Activated CD4-positive, alpha-beta memory T cell treated with anti-CD3 and anti-CD28 coated beads, Interleukin-2, amount 10 ng/mL, durations not matched to agents 7 days and 5 days (primary cell): ENCODE measurements at places on chromosomes 11 and 22. TPM values are rescaled to one million over a fixed set of nuclear protein-coding genes. Genes with fewer than 3 reads are reported as not detected.

DNA sequence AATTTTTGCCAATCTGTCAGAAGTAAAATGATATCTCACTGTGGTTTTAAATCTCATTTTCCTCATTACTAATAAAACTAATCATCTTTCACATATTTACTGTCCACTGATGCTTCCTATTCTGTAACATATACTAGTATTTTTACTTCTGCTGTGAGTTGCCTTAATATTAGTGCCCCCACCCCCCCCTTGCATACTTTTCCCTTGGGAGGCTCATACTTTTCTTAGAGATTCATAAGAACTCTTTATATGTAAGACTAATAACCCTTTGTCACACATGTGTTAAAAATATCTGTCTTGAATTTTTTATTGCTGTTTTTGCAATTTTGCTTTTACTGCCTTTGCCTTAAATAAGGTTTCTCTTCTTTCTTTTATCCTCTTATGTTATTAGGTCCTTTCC, 87.2 kb downstream of the PHF21A start:
- H3K27me3 ChIP-seq = no peaks in the 10 kb centered on the region
- no peak for DNase-seq
- H3K4me1 ChIP-seq = no peaks in the 10 kb centered on the region
- no peaks in the 10 kb centered on the region for H3K36me3 ChIP-seq
- no peak overlapping the region for H3K27ac ChIP-seq

LMO2 gene
- total RNA-seq = not detected

DNA sequence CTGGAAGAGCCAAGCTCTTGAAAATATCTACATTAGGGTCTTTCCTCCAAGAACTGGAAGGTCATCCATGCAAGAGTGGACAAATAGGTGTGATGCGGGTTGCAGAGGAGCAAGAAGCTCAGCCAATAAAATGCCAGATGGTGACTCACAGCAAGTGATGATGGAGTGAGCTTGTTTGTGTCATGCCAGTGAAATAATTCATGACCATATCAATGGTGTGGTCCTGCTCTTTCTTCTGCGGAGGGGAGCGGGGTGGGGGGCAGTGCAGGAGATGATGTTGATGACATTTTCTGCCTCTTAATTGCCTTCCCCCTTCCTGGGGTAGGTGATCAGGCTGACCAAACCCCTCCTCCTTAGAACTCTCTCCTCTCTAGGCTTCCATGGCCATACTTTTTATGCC, 118.5 kb upstream of the TIMP3 start:
- no peak for DNase-seq
- no peaks in the 10 kb centered on the region for H3K4me1 ChIP-seq
- H3K27ac ChIP-seq = no peak overlapping the region
- H3K36me3 ChIP-seq = no peaks in the 10 kb centered on the region

DNA sequence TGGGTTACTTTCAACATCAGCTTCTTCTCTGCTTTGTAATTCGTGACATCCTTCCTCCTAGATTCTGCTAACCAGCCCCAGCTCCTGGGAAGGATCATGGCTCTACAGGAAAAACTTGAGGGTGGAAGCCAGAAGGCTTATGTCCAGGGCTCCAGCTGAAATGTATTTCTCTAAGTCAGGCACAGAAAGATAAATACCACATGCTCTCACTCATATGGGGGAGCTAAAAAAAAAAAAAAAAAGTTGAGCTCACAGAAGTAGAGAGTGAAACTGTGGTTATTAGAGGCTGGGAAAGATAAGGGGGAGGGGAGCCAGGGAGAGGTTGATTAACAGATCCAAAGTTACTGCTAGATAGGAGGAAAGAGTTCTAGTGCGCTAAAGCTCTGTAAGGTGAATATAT, 74.9 kb downstream of the DSCAML1 start:
- DNase-seq = no peak
- H3K4me3 ChIP-seq = no peak overlapping the region
- no peak overlapping the region for H3K27ac ChIP-seq
- H3K36me3 ChIP-seq = no peaks in the 10 kb centered on the region
- peaks cover 2% of the 10 kb centered on the region for H3K27me3 ChIP-seq

DNA sequence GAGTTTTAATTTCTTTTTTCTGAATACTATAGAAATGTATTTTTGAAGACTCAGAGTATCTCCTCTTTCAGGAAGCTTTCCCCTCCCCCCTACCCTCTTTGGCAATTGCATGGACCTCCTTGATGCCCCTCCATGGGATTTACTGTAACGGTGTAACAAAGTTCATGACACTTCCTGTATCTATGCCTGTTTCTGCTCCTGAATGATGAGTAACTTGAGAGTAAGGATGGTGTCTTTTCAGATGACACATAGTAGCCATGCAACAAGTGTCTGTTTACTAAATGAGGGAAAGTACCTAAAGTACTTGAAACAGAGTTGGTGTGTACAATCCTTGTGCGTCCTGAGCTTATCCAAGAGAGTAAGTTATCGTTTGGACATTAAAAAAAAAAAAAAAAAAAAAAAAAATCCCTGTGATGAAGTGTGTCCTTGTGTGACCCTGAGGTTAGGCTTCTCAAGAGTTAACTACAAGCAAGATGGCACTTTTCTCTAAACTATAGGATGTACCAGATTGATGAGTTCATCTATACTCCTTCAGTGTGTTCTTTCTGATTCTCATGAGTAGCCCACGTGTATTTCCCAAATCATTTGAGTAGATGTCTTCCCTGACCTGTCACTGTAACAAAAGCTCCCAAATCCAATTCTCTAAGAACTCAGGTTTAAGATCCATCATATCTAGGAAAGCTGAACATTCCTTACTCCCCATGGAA, 7.4 kb downstream of the ETS1 start:
- DNase-seq = no peak
- no peak overlapping the region for H3K4me3 ChIP-seq
- peak overlapping the region; percentile 50 for H3K27ac ChIP-seq
- peaks cover 3% of the 10 kb centered on the region for H3K27me3 ChIP-seq
- peaks cover 31% of the 10 kb centered on the region for H3K4me1 ChIP-seq

GRCh38 chr11:92453055-92453454, 228.4 kb downstream of the FAT3 start:
- H3K27ac ChIP-seq = no peak overlapping the region
- H3K4me3 ChIP-seq = no peak overlapping the region
- no peaks in the 10 kb centered on the region for H3K27me3 ChIP-seq
- no peaks in the 10 kb centered on the region for H3K4me1 ChIP-seq

- H3K4me1 ChIP-seq = no peaks in the 10 kb centered on the region
- H3K27ac ChIP-seq = no peak overlapping the region
- DNase-seq = no peak
- H3K36me3 ChIP-seq = no peaks in the 10 kb centered on the region
These were observed 141.2 kb downstream of the MN1 start for GRCh38 chr22:27660306-27660705.

GNG3 gene
- not detected for total RNA-seq

DNA sequence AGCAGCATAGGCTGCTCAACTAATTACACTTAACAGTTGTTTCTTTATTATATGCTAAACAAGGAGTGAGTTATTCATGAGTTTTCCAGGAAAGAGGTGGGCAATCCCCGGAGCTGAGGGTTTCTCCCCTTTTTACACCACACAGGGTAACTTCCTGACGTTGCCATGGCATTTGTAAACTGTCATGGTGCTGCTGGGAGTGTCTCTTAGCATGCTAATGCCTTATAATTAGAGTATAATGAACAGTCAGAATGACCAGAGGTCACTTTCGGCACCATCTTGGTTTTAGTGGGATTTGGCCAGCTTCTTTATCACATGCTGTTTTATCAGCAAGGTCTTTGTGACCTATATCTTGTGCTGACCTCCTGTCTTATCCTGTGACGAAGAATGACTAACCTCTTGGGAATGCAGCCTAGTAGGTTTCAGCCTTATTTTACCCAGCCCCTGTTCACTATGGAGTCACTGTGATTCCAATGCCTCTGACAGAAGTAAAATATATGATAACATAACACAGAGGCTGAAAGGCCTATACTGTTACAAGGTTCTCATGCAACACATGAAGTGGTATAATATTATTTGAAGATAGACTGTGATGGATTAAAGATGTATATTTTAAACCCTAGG, 41.3 kb upstream of the RDX start:
- no peaks in the 10 kb centered on the region for H3K27me3 ChIP-seq
- peaks cover 24% of the 10 kb centered on the region for H3K4me1 ChIP-seq
- no peak overlapping the region for H3K4me3 ChIP-seq
- DNase-seq = peak; percentile 58
- H3K27ac ChIP-seq = no peak overlapping the region

GRCh38 chr11:1693327-1694063, 3.5 kb upstream of the KRTAP5-6 start:
- H3K36me3 ChIP-seq = no peaks in the 10 kb centered on the region
- H3K27me3 ChIP-seq = peaks cover 40% of the 10 kb centered on the region
- peak; percentile 69 for DNase-seq
- peak overlapping the region; percentile 19 for H3K4me3 ChIP-seq

DNA sequence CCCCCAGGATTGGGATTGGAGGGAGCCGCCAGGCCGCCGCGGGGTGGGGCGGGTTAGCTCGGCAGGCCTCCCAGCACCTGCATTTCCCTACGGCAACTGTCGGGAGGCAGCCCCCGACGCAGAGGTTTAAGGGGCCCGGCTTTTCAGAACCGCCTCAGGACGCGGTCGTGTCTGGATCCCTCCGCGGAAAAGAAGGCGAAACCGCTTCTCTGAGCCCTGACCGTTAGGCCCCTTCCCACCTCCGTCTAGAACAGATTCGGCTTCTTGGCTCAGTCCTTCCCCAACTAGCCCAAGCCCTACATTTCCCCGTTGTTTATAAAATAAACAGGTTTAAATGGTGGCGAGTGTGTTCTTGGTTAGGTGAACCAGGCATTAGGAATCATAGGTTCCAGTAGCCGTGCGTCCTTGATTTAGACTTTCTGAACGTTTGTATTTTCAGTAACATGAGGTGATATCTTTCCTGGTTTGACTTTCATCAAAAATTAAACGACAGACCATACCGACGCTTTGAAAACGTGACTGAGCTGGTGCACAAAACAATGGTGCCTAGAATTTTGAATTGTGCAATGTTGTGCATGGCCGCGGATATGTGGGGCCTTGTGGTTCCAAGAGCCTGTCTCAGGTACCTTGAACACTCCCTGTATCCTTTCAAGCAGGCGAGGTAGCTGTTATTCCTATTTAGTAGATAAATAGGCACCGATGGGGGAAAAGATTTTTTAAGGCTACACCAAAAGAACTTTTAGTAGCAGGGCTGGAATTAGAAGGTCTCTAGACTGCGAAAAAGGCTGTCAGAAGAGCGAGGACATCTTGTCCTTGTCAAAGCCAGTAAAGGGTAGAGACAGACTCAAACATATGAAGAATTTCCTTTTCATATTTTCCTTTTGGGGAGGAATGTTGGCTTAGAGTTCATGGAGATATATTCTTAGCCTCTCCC, 1.2 kb upstream of the HSPA8 start:
- H3K27ac ChIP-seq = peak overlapping the region; percentile 99
- H3K36me3 ChIP-seq = peaks cover 49% of the 10 kb centered on the region

PRG2 gene
- total RNA-seq = 0.68 TPM

GRCh38 chr11:84384731-84385130, 1098.6 kb upstream of the CCDC90B start:
- DNase-seq = peak; percentile 20
- no peak overlapping the region for H3K27ac ChIP-seq
- no peak overlapping the region for H3K4me3 ChIP-seq
- no peaks in the 10 kb centered on the region for H3K27me3 ChIP-seq
- no peaks in the 10 kb centered on the region for H3K36me3 ChIP-seq
